ENCODE measurements at places on chromosomes 6 and 20.

DNA sequence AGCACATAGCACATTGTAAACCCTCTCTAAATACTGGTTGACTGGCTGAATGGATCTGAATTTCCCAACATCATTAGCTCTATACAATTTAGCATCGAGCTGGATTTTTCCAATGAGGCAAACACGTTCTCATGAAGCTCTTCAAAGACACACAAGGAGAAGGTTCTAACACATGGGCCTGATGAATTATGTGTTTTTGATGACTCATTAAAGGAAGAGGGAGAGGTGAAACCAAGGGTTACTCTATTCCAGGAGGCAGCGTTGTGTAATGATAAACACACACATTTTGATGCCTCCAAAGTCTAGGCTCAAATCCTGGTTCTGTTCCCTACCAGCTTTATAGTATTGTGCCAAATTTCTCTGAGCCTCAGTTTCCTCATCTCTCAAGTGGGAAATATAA, 84.3 kb downstream of the PFDN4 start:
- DNase-seq: no peak

- no peak for DNase-seq
Measured at GRCh38 chr20:37755665-37756064, 61.8 kb downstream of the CTNNBL1 start.

GRCh38 chr6:40937491-40937890, 101.5 kb downstream of the UNC5CL start:
- no peak for DNase-seq

GRCh38 chr6:167136376-167136775, 13.5 kb downstream of the CCR6 start:
- no peak for DNase-seq

GRCh38 chr6:56366141-56366852, 118.9 kb upstream of the COL21A1 start:
- no peak for DNase-seq

- DNase-seq: no peak
Measured at GRCh38 chr20:35560541-35560940, 18.7 kb downstream of the ERGIC3 start.

DNA sequence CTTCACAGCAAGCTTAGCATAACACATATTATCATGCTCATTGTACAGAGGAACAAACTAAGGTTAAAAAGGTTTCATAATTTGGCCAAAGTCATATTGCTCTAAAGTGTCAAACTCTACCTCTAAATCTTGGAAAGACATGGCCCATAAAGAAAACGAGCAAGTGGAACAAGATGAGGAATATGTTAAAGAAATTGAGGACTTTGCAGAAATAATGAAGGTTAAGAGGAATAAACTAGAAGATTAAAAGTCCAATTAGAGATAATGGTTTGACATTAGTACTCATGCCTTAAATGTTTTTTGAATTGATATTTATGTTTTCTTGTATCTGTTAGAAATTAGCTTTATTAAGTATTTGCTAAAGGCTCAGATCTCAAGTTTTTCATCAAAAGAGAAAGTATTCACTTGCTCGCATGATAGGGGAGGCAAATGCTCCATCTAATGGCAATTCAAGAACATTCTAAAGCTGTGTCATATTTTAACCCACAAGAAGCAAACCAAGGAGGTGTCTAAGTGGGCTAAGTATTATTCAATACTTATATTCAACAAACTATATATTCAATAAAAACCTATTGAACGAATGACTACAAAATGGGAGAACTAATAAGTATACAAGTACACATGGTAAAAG, 192.9 kb upstream of the SPTLC3 start:
- no peak for DNase-seq

GRCh38 chr20:63323357-63323981, 30.5 kb downstream of the COL20A1 start:
- no peak for DNase-seq

- no peak for DNase-seq
Measured at GRCh38 chr6:116971959-116972358, 94.9 kb downstream of the RFX6 start.

DNA sequence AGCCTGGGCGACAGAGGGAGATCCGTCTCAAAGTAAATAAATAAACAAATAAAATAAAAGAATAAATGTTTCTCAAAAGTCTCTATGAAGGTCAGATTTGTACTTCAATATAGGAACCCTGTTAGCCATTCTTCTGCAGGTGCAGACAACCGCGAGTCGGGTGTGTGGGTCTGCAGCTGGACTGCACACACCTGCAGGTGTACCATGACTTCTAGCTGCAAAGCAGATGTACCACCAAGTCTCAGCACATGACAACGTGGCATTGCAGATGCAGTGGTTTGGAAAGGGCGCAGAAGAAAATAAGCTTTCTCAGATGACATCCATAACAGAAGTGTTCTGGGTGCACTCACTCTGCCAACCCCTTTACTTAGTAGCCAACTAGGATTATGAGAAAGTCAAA, 239.7 kb downstream of the ATXN1 start:
- DNase-seq: no peak

DNA sequence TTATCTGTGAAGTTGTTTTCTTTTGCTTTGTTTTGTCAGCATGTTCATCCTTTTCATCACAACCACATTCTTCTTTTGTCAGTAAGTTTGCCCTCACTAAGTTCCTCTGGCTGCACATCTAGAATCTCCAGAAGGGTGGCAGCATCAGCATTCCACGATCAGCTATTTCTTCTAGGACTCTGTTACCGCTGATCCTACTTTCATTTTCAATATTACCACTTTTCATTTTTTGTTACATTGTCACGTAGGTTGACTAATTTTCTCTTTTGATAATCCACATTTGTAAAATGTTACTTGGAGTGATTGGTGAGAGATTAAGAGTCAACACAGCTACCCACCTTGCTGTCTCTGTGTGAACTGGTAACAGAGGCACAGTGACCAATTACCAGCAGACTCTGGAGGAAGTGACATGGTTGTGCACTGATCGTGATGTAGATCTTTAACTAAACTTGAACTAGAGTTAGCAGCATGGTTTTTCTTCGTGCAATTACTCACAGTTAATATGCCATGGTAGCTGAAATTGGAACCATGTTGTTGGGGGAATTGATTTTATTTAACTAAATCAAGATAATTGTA, 307.9 kb upstream of the SLC35B3 start:
- DNase-seq: no peak

- DNase-seq: no peak
Measured at GRCh38 chr20:56934888-56935287, 305.8 kb downstream of the TFAP2C start.

DNA sequence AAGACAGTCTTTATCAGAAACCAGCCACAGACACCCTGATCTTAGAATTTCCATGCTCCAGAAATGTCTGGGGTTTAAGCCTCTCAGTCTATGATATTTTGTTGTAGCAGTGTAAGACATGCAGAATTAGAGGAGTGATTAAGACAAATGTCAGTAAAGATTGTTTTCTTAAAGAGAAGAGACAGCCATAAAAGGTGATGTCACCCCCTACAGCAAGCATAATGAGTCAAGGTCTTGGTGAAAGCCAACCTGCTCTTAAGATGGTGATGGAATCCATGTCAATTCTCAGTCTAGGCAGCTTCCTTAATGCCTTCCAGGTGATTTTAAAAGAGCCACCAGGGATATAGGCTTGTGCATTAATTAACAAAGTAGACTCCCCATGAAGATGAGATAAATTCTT, 849.9 kb upstream of the EPHA7 start:
- DNase-seq: no peak

- peak; percentile 43 for DNase-seq
Measured at GRCh38 chr20:43751167-43752050, 24.6 kb upstream of the GTSF1L start.

GRCh38 chr6:11592294-11592906, 54.9 kb downstream of the TMEM170B start:
- DNase-seq: no peak

DNA sequence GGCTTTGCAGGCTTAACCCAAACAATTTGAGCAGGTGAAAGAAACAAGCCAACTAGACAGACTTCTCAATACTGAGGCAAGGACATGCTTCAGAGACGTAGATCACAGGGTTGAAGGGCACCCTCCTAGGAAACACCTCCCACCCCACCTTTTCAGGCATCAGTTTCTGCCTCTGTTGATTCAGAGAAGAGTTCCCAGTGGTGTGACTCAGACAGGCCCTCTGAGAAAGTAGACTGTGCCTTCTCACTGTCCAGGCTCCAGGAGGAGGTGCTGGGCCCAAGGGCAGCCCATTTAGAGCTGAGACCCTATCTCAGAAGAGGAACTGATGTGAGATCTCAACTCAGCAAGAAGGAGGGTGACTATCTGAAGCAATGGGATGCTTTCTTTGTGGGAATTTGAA, 108.1 kb downstream of the FAM50B start:
- DNase-seq: no peak

GRCh38 chr20:62362991-62363919, 3.9 kb downstream of the LAMA5 start:
- no peak for DNase-seq
